ENCODE measurements at places on chromosomes 1 and 21.

DNA sequence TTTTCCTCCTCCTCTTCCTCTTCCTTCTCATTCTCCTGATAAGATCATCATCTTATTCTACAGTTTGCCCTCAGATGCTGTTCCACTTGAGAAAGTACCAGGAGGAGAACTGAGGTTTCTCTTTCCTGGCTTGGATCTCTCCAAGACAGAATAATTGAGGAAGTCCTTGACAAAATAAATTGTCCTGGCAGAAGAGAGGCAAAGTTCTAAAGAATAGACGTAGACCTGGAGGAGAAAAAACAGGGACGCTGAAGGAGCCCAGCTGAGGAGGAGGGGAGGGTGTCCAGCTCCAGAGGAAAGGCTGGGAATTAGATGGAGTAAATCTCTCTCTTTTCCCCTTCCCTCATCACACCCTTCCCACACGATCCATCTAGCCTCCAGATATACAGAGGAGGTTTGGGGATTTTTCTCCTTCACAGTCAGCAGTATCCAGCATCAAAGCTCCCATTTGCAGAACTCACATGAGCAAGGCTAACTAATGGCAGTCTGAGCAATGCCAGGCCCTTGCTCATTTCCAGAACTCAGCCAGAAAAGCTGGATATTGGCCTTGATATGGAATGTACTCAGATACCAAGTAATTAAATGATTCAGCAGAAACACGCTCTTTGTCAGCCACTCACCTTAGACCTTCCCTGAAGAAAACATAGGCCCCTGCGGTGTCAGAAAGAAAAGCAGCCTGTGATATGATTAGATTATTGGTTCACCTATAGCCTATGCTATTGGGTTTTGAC is 5.1 kb upstream of the GNG12 start:
- no peak for DNase-seq

- no peak for DNase-seq
Measured at GRCh38 chr1:53366901-53367502, 39.1 kb upstream of the LRP8 start.

- DNase-seq, result no peak
Measured at GRCh38 chr1:53270873-53271272, 32.6 kb upstream of the MAGOH start.

DNA sequence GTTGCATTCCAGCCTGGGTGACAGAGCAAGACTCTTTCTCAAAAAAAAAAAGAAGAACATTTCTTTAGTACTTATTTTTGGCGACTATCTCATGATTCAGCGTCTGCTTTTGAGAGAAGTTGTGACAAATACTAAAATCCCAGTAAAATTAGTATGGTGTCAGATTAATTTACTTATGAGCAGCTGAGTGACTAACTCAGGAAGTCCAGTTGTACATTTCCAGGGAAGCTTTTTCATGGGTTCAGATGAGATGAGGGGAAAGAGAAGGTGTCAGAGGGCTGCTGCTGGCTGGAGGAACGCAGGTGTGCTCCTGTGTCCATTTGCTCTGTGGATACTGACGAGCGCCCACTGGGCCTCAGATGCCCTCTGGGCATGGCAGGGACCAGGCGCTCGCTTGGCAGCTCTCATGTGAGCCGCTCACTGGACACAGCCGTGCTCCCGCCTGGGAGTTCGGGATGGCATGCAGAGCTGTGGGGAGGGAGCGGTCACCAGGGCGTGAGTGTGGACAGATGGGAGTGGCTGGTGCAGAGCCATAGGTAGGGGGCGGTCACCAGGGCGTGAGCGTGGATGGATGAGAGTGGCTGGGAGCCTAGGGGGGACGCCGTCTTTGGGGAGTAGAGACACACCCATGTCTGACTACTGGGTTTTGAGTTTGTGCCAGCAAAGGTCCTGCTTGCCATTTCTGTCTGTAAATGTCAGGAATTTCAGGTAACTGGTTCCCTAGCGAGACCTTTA is 55.0 kb downstream of the ADARB1 start:
- no peak for DNase-seq

GRCh38 chr1:29901624-29902325 is 665.5 kb downstream of the PTPRU start:
- DNase-seq, result peak; percentile 5

- no peak for DNase-seq
Measured at GRCh38 chr21:24025101-24025500, 1582.2 kb downstream of the MRPL39 start.

GRCh38 chr1:198903203-198903602 is 264.4 kb downstream of the PTPRC start:
- no peak for DNase-seq

GRCh38 chr1:45552331-45552730 is 1.7 kb downstream of the AKR1A1 start:
- no peak for DNase-seq

DNA sequence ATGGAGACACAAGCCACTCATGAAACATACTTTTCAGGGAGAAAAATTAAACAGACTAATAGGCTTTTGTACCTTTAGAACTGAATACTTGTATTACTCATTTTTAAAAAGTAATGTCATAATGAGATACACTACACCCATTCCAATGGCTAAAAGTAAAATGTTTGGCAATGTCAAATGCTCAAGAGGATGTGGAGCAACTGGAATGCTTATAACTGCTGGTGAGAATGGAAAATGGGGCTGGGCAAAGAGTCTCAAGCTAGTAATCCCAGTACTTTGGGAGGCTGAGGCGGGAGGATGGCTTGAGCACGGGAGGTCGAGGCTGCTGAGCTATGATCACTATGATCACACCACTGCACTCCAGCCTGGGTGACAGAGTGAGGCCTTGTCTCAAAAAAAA is 86.3 kb downstream of the NKAIN1 start:
- no peak for DNase-seq

- no peak for DNase-seq
Measured at GRCh38 chr1:196160066-196160795, 448.0 kb downstream of the KCNT2 start.

DNA sequence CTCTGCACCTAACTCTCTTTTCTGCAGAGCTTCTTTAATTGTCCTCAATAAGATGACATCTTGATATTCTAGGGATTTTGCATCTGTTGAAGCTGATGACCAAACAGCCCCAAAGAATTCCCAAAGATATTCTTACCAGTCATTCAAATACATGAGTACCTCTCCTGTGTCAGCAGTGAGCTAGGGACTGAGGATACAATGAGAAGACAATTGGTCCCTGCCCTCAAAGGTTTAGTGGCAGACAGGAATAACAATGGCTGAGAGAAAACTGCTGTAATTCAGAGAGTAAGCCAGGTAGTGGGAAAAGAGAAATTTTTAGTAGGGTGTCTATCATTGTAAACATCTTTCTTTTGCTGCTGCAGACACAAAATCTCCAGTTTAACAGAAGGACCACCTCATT is 5.9 kb downstream of the MCOLN3 start:
- DNase-seq, result no peak

GRCh38 chr1:36351227-36351977 is 28.0 kb upstream of the EVA1B start:
- DNase-seq, result no peak

DNA sequence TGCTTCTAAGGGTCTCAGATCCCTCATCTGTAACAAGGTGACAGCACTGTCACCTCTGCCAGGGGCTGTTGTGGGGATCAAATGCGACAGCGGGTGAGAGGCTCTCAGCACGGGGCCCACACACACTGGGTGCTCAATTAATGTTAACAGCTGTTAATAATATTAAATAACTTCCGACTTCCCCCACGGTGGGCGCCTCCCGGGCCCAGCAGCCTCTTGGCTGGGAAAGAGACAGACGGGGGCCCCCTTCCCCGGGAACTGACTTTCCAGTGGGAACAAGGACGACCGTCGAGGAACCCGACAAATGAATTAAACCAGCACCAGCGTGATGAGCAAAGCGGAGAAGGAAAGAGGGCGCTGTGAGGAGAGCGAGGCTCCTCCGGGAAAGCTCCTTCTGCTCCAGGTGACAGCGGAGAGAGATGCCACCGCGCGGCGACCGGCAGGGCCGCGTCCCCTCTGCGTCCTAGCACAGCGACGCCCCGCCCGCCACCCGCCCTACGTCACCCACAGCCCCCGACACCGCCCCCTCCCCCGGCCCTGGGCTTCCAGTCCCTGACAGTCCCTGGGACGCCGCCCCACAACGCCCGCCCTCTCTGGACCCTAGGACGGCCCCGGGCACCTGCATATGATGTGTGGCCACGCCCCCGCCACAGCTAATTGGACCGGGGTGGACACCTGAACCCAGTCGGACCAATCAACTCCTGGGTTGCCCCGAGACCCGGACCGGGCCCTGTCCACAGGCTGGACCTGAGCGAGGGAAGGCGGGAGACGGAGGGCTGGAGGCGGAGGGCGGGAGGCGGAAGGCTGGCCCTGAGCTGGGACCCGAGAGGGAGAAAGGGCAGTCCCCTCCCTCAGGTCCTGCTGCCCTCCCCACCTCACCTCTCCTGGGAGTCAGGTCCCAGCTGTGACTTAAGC is 38.2 kb downstream of the MATN1 start:
- DNase-seq, result peak; percentile 67

DNA sequence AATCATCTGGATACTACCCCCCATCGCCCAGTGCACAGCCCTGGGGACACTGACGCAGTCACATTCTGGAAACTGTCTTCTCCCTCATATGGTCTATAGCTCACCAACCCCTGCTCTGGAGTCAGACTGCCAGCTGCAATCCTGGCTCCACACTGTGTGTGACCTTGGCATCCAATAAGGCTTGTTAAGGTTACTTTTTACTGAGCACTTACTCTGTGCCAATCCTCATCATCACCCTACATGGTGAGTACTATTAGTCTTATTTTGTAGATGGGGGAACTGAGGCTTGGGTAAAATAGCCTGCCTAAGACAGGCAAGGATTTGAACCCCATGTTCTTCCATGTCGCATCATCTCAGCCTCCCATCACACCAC is 34.9 kb downstream of the AHDC1 start:
- DNase-seq, result no peak

DNA sequence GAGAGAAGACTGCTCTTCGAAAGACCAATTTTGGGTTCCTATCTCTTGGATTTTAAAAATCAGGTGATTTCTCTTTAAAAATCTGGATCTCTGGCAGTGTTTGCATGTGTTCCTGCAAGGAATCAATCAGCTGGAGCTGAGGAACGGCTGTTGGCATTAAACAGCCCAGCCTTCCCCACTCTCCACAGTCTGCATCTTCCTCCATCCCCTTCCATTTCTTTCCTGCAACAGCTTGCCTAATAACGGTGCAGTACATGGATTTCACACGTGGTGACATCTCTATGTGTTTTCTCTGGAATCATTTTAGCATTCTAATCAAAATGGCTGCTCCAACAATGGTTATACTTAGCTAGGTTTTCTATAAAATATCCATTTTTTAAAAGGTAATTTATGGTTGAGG is 20.0 kb downstream of the RIPPLY3 start:
- DNase-seq, result no peak

DNA sequence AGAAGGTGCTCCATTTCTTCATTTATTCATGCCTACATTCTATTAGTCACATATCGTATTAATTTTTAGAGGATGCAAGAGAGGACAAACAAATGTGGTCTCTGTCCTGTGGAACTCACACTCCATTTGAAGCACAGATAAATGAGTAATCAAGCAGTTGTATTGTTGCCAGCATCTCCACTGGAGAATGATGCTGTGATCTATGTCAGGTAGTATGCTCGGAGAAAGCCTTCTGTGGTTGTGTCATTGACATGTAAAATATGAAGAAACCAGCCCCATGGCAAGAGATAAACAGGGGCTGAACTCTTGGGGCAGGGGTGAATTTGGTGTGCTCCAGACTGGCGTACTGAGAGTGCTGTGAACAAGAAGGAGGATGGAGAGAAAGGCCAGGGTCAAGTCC is 101.2 kb downstream of the FASLG start:
- no peak for DNase-seq

DNA sequence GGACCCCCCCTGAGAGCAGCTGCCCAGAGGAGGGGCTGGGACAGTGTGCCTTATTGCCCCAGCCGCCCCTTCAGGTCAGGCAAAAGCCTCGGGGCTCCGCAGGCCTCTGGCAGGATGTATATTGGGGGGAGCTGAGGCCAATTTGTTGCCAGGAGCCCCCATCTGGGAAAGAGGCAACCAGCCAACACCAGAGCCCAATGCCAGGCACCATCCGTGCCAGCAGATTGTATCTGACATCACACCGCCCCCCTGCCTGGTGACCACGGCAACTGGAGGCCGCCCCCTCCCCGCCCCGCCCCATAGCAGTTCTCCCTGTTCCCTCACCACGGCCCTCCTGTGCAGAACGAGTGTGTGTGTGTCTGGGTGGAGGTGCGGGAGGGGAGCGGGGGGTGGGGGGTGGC is 3.6 kb upstream of the PLEKHG5 start:
- DNase-seq, result no peak

GRCh38 chr1:15277447-15277838 is 30.4 kb downstream of the FHAD1 start:
- DNase-seq, result no peak

GRCh38 chr1:83113652-83114051 is 885.3 kb downstream of the TTLL7 start:
- no peak for DNase-seq

DNA sequence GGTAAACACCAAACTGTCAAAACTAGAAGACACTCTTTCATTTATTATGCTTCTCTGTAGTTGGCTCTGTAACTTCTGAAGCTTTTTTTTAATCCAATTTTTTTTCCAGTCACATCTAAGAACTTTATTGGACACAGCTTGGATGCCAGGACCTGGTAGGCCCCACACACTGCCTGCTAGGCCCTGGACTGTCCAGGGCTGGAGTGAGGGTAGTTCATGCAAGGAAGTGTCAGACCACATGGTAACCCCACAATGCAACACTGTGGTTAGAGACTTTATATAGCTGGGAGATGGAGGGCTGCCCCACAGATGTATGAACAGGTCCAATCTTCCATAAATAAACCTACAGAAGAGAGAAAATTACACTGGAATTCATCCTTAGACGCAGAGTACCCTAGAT is 7.1 kb downstream of the SLC2A1 start:
- no peak for DNase-seq

DNA sequence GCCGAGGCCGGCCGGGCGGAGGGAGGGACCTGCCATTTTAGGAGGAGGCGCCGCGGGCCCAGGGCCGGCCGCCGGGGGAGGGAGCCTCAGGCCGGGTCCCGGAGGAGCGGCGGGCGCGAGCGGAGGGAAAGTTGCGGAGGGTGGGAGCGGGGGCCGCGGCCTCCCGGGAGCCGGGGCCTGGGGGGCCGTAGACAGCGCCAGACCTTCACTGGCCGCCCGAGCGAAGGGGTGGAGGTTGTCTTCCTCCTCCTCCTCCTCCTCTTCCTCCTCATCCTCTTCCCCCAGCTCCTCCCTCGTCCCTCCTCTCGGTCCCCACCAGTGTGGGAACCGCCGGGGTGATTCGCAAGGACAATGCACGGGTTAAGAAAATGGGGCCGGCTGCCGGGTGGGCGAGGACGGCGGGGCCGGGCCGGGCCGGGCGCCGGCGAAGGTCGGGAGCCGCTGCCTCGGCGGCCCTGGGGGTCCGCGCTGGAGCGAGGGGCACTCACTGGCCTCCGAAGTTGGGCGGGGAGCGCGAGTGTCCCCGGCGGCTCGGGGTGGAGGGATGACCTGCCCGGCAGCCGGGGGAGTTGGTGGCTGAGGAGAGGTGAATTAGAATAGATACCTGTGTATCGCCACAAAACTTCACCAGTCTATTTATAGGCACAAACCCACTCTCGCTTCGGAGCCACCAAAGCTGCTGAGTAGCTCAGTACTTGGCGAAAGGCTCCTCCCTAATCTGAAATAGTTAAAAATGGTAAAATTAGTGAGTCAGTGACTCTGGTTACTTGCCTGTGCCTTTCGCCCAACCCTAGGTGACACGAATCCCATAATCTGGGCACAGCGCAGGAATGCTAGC is 1.3 kb downstream of the DYRK1A start:
- DNase-seq, result no peak

Data from left renal pelvis (tissue), 4 donors.